ENCODE measurements at places on chromosomes 1 and 21.

DNA sequence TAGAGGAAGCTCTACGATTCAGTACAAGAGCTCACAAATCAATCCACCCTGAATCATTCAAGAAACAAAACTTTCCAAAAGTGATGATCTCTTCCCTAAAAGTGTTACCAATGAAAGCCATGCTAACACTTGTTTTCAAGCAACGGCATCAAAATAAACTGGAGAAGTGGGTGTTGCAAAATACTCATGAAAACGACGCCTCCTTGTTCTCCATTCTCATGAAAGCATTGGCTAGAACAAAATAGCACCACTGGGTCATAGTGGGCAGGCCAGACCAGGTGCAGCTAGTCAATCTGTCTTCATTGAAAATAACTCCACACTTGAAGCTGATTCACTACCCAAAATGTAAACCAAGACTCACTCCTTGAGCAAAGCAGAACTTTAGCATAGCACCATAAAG, 4.3 kb downstream of the TIAM1 start:
- DNase-seq = no peak

GRCh38 chr1:66464802-66465201, 69.2 kb upstream of the SGIP1 start:
- DNase-seq = no peak

- no peak for DNase-seq
These were observed 60.2 kb downstream of the ODF2L start for GRCh38 chr1:86335916-86336315.

DNA sequence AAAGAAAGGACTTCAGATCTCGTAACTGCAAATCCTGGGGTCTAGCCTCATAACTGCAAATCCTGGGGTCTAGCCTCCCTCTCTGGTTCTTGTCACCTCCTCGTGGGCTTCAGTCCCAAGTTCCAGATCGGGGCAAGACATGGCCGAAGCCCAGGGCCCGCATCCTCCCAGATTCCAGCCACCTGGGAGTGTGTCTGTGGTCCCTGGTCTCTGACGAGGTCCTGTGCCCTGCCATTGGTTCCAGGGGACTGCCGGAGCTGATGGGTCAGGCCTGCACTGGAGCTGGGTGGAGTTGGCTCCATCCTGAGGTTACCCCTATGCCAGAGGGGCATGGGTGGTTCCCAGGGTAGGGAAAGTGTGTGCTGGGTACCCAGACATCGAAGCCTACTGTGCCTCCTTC, 17.7 kb upstream of the C1orf174 start:
- no peak for DNase-seq

GRCh38 chr1:36222481-36223380, 1.5 kb upstream of the THRAP3 start:
- no peak for DNase-seq

- DNase-seq = no peak
These were observed 10.4 kb downstream of the KDM4A start for GRCh38 chr1:43660355-43660754.

DNA sequence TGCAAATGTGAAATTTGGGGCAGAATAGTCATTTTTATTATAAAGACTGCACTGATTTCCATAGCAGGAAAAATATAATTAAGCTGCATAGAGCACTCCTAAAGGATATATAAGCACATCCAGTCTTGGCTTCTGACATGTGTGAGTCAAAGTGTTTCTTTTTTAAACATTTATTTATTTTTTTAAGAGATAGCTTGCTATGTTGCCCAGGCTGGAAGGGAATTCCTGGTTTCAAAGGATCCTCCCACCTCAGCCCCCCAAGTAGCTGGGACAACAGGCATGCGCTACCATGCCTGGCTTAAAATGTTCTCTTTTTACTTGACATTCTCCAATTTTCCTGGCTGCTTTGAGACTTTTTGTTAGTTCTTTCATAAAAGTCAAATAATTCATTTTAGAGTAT, 126.1 kb downstream of the HMCN1 start:
- DNase-seq = no peak

DNA sequence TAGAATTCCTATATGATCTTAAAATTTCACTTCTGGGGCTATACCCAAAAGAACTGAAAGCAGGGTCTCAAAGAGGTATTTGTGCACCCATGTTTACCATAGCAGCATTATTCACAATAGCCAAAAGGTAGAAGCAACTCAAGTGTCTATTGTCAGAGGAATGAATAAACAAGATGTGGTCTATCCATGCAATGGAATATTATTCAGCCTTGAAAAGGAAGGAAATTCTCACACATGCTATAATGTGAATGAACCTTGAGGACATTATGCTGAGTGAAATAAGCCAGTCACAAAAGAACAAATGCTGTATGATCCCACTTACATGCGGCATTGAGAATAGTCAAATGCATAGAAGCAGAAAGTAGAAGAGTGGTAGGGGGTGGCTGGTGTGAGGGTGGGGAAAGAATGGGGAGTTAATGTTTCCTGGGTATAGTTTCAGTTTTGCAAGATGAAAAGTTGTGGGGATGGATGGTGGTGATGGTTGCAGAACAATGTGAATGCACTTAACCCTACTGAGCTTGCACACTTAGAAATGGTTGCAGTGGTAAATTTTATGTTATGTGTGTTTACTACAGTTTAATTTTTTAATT, 122.4 kb downstream of the TOMM20 start:
- peak; percentile 26 for DNase-seq

GRCh38 chr1:156766298-156767100, 836 bp upstream of the PRCC start:
- no peak for DNase-seq

DNA sequence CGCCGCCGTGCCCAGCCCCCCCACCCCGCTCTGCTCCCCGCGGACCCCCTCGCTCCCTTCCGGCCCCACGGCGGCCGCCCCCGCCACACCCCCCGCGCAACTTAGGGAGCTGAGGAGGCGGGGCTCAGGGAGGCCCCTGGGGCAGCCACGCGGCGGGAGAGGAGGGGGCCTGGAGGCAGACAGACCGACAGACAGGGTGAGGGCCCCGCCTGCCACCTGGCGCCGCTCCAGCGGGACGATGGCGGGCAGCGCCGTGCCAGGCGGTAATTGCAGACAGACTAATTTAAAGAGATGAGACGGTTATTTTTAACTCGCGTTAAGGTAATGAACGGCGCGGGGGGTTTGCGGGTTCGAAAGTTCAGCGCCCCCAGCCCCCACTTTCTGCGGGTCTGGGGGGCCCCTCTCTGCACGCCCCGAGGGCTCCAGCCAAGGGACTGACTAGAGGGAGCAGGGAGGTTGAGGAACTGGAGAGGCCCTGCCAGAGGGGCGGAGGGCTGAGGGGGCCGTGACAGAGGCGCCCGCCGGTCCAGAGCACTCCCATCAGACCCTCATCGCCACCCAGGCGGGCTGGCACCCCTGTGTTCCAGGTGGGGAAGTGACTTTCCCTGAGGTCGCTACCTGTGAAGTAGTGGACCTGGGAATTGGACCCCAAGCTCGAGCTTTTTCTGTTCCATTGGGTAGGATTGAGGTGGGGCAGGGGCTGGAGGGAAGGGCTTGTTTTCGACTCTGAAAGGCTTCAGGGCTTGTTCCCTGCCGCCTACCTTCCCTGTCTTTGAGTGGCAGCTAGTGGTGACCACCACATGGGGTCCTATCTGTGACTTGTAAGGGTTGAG, 5.4 kb downstream of the FOXO6 start:
- peak; percentile 63 for DNase-seq

GRCh38 chr1:245292553-245292952, 137.8 kb downstream of the KIF26B start:
- no peak for DNase-seq

DNA sequence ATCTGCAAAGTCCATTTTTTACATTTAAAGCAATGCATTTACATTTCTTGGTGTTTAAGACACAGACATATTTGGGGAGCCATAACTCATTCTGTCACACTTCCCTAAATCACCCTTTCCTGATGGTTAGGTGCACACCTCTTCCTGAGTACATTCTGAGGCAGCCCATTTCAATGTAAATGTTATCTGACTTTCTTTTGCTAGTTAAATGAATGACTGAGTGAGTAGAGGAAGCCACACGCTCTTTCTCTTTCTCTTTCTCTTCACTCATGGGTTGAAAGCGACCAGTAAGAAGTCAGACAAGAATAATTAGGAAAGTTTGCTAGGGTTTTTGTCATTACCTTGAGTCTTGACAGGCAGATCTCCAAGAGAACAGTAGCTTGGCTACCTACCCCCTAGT, 143.1 kb downstream of the S1PR1 start:
- DNase-seq = no peak

DNA sequence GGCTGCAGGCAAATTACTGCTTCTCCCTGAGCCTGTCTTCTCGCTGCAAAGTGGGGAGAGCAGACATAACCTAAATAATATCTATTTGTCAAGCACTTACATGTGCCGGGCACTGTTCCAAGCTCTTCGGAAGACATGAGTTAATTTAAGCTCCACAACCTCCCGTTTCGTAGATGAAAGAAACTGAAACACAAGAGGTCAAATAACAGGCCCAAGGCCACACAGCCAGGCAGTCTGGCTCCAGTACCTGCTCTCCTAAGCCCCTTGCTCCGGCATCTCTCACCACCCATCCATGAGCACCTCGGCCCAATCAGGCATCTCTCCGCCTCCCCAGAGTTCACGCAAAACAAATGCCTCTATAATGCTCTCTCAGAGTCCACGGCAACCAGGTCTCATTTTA, 65.4 kb downstream of the TAS1R2 start:
- DNase-seq = no peak
